ENCODE measurements at places on chromosomes 2 and 18.

GRCh38 chr18:49214706-49215105 lies 245.7 kb downstream of the DYM start:
- DNase-seq: no peak

- peak; percentile 69 for DNase-seq
These were observed 3.9 kb downstream of the INPP4A start for GRCh38 chr2:98448441-98449145.

- DNase-seq: no peak
These were observed 7.6 kb downstream of the COX5B start for GRCh38 chr2:97653473-97653872.

- no peak for DNase-seq
These were observed 69.1 kb downstream of the COA5 start for GRCh38 chr2:98539056-98539735.

- DNase-seq: no peak
These were observed 303.5 kb downstream of the HRH4 start for GRCh38 chr18:24763765-24764513.

DNA sequence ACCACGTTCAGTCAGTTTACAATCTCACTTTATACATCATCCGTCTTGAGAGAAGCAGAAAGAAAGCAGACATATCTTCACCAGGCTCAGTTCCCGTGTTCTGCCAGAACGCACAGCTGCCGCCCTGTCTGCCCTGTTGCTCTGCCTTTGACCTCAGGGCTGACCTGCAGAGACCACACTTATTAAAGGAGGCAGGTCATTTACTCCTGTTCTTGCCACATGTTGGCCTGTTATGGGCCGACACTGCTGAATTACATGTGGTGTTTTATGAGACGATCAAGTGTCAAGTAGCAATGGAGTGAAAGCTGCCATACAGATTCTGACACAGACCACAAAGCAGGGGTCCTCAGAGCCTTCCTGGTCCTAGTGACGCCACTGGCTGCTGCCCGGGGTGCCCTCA lies 232.2 kb downstream of the TTC32 start:
- DNase-seq: no peak

GRCh38 chr2:169476459-169476858 lies 2.8 kb upstream of the BBS5 start:
- no peak for DNase-seq

GRCh38 chr2:173858291-173858731 lies 106.9 kb downstream of the SP3 start:
- no peak for DNase-seq

DNA sequence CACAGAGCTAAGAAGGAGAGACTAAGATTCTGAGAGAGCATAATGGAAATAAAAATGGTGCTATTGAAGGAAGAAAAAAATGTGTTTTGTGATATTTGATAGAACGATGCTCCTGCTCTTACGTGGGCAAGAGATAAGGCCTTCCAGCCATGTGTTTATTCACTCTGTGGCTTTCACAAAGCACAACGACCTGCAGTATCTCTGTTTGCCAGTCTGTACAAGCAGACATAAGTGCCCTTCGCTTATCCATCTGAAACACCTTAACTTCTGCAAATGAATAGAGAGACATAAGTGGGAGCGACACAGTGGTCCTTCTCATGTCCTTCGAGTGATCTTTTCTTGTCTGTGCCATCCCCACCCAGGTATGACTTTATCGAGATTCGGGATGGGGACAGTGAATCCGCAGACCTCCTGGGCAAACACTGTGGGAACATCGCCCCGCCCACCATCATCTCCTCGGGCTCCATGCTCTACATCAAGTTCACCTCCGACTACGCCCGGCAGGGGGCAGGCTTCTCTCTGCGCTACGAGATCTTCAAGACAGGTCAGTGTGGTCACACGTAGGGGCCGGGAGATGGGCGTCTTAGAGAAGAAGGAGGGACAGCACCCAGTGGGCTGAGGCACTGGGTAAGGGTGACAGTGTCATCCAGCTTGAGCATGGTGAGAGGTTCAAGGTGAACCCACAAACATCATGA lies 33.7 kb downstream of the NRP2 start:
- DNase-seq: no peak

- peak; percentile 92 for DNase-seq
These were observed 71.0 kb downstream of the ARL4C start for GRCh38 chr2:234425639-234426603.

DNA sequence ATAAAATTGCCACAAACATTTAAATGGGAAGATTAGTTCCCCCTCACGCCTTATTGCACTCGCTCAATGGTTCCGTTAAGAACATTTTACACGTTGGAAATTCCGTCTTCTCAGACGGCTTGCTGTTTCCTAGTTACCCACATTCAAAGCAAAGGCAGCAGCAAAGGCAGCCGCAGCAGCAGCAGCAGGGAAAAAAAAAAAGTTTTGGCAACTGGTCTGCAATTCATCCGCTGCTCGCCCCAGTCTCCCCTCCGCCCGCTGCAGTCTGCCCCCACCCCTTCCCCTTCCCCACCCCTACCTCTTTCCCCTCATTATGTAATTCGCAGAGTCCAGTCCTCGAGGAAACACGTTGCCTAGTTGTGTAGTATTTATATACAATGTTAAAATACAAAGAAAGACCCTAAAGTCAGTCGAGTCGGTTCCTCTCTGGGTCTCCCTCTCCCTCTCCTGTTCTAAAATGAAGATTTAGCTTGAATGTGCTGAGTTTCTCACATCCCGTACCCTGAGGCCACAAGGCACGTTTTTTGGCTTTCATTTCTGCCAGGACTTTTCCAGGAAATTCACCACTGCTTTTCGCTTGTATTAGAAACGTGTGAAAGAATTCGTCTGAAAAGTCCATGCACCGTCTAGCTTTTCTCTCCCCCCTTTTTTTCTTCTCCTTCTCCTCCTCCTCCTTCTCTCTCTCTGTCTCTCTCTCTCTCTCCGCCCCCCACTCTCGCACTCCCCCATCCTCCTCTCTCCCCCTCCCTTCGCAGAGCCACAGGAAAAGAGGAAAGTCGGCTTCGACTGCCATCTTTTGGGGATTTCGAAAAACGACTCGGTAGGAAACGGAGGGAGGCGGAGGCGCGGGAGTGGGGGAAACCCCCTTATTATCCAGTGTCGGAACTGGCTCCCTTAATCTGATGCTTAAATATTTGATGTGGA lies 140.0 kb downstream of the MEIS1 start:
- DNase-seq: no peak

DNA sequence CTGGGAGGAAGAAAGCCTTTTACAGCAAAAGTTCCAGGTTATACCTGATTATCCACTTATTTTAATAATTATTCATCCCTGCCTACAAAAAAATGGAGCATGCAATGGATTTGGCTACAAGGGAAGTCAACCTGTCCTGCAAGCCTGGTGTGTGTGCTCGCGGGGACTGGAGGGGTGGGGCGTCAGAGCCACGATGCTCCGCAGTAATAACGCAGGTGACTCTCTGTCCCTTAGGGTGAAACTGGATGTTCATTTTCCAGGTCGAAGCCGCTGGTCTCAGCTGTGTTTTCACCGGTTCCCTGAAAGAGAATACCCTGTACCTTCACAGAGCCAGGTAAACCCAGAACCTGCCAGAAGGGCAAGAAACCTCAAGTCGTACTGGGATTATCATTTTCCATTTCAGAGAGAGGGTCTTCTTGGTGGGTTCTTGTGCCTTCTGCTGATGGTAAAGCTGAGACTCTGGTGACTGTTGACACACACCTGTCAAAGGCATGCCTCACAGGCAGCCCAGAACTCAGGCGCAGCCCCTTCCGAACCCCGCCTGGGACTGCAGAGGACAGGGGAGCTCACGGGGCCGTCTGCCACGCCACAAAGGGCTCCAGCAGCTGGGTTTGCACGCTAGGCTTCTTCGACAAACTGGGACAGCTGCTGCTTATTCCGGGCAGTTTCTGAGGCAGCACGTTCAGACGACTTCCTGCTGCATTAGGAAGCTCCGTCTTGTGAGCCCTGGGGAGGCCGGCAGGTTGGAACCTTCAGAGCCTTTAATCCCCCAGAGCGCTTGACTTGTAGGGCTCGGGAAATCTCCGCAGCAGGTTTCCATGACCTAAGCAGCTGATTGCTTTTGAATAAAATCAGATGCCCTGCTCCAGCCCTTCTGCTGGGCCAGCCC lies 58.6 kb downstream of the KCNG2 start:
- DNase-seq: no peak

DNA sequence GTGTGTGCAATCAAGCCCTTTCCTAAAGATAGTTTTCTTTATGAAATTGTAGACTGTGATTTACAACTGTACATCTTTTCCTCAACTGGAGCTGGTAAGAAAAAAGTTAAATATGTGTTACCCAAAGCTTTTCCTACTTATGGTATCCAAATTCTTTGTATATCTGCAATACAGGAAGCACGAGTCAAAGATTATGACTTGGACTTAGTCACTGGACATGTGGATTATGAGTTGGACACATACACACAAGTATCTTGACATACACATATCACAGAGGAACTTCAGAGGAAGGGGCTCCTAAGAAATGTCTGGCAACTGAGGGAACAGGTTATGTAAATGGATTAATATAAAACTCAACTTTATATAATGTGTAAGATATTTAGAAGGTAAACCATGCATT lies 35.2 kb downstream of the PRELID3A start:
- DNase-seq: no peak

DNA sequence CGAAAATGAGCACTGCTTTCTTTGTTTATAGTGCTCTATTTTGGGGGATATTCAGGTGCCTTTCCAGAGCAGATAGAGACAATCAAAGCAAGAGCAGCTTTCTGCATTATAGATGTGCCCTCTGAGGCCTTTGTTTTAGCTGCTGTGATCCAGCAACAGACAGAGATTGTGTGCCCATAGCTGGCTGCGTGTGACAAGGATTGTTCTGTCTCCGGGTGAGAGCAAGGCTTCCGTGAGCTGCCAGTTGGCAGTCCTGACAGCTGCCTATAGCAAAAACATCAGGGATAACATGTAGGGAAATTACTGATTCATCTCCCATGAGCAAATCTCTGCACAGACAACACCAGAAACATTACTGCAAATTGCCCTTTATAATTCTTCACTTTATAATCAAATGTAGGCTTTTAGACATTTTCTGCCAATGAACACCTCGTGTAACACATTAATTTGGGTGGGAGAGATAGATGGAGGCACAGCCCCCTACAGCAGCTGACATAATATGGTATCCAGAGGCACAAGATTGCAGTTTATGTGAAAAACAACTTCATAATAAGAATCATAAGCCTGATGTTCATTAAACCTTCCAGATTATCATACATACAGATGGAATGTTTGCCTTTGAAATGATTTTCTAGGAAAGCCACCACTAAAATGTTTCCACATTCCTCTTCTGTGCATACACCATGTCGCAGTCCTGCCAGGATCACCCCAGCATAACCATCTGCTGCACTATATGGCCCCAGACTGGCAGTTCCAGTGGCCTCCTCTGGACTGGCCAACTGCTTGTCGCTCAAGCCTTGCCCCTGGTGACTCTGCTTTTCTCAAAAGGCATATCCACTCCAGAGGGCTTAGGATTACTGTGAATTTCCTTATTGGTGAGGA lies 131.2 kb downstream of the TRIB2 start:
- no peak for DNase-seq

GRCh38 chr2:100662866-100663265 lies 100.1 kb downstream of the PDCL3 start:
- no peak for DNase-seq

DNA sequence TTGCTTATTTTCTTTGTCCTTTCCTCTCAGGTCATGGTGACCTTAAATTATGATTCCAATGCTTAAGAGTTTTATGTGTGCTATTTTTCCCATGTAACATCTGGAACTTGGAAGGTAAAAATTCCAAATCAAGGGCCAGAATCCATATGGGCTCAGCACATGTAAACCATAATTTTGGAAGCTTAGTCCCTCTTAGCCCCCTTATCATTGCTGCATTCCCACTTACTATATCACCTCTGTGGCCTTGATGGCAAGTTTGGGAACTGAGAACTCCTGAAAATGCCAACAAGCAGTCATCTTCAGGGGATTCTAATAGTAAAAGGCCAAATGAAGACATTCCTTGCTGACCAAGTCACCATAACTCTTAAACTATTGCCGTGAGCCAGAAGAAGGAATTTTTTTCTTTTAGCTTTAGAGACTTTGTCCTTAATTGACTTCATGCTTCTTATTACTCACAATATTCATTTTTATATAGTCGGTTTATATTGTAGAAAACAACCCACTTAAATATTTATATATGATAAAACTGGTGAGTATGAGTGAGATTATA lies 251.4 kb downstream of the SLC8A1 start:
- DNase-seq: no peak

- no peak for DNase-seq
These were observed 338.2 kb downstream of the EIPR1 start for GRCh38 chr2:3039188-3040065.

DNA sequence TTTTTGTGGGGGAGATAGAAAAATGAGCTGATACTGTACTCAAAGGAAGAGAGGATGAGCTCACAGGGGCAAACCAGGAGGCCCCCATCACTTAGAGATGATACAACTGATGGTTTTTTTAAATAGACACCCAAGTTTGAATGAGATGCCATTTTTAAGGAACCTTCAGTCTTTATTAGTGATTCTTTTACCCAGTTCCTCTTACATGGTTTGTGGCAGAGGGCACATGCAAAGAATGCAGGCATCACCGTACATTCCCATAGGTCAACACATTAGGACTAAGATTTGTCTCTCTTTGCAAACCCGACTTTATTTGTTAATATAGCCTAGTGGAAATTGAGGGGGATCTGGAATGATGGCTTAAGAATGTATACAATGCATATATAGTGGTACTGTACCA lies 250.9 kb downstream of the ASXL3 start:
- DNase-seq: no peak

GRCh38 chr18:76524900-76525698 lies 30.1 kb upstream of the ZNF516 start:
- DNase-seq: no peak

DNA sequence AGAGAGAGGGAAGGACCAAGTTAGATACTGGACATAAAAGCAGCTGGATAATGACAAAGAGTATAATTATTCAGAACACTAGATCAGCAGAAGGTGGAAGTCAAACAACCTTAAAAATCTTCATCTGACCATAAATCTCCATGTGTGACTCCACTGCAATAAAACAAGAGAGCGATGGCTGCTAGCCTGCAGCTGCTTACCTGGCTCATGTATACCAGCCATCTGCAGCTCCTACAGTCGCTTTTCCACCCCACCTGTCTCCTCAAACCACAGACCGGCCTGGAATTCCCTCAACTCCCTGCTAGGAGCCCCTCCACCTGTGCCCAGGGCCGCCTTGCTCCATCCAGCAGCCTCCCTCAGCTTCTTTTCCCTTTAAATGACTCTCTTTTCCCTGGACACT lies 64.5 kb downstream of the SLC4A5 start:
- DNase-seq: no peak

- DNase-seq: no peak
These were observed 10.6 kb downstream of the SPEG start for GRCh38 chr2:219445220-219445640.
